Esophagus squamous epithelium (tissue), 5 donors: ENCODE measurements at places on chromosomes 3 and 15. TPM values are rescaled to one million over a fixed set of nuclear protein-coding genes. Genes with fewer than 3 reads are reported as not detected.

AQP9 gene
- total RNA-seq = 0.38 TPM

GOLGA8M gene
- total RNA-seq = not detected

DOCK3 gene
- 0.92 TPM for total RNA-seq

BFSP2 gene
- total RNA-seq = not detected

SHISA5 gene
- total RNA-seq = 99.0 TPM

DNA sequence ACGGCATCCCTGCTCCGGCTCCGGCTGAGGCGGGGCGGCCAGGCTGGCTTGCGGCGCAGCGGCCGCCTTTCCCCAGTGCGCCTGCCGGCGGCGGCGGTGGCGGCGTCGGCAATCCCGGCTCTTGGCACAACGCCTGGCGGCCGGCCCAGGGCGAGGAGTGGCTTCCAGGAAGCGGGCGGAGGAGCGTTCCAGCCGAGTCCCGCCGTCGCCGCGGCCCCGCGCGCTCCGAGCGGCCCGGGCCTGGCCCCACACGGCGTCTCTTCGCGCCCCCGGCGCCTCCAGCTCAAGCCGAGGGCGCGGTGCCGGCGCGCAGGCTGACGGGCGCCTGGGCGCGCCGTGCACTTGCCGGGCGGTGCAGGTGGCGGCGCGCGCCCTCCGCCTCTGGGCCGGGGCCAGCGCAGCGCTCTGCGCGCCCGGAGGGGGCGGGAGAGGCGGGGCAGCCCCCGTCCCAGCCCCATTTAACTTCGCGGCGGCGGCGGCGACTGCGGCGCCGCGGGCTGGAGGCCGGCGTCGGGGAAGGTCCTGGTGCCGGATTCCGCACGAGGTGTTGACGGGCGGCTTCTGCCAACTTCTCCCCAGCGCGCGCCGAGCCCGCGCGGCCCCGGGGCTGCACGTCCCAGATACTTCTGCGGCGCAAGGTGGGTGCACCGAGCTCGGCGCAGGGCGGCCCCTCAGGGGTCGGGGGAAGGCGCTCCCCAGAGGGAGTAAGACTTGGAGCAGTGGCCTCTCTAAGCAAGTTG lies at the start of gene ADAMTSL3:
ADAMTSL3 (plus strand) TSS at position 485 of the 740 bp plus-strand sequence. CDS start 1,639 bp downstream, outside the sequence.
- no peak for DNase-seq
- no peaks in the 10 kb centered on the region for H3K36me3 ChIP-seq

- no peaks in the 10 kb centered on the region for H3K36me3 ChIP-seq
- no peak for DNase-seq
- H3K27ac ChIP-seq = no peak overlapping the region
- H3K27me3 ChIP-seq = no peaks in the 10 kb centered on the region
- no peaks in the 10 kb centered on the region for H3K4me1 ChIP-seq
These were observed 378.4 kb upstream of the AGTR1 start for GRCh38 chr3:148319161-148319915.

DNA sequence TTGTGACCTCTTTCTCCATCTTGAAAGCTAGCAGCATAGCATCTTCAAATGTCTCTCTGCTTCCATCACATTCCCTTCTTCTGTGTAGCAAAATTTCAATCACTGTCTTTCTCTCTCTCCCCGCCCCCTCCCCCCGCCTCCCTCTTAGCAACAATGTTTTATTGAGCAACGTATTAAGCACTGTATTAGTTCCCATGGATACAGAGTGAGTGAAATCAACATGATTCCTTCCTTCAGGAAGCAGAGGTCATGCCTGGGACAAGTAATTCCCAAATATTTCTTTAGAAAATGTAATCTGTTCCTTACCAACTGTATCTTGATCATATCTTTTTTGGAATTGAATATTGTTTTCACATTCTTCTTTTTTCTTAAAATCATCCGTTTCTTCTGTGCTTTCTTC lies 373.7 kb upstream of the NECTIN3 start:
- no peak overlapping the region for H3K27ac ChIP-seq
- H3K4me3 ChIP-seq = no peak overlapping the region
- H3K27me3 ChIP-seq = no peaks in the 10 kb centered on the region
- no peaks in the 10 kb centered on the region for H3K36me3 ChIP-seq
- H3K4me1 ChIP-seq = no peaks in the 10 kb centered on the region

DNA sequence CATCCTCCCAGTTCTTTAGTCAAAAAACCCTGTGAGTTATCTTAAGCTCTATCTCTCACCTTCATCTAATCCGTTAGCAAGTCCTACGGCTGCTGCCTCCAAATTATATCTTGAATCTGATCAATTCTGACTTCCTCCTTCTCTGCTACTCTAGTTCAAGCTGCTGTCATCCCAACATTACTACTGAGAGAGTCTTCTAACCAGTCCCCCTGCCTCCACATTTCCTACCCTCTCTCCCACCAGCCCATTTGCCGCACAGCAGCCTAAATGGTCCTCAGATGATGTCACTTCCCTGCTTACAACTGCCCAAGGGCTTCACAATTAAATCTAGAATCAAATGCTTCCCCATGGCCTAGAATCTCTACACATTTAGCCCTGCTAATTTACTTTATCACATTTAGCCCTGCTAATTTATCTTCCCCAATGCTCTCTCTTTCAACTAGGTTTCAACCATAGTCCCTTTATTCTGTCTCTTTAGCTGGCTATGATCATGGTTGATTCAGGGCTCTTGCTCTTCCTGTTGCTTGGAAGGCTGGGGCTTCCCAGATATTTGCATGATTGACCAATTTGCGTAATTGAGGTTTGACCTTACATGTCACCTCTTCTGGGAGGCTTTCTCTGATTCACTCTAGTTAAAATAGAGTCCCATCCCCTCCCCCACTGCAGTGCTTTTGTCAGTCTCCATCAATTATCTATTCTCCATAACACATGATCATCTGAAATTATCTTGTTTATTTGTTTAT lies 11.0 kb upstream of the ARL14 start:
- H3K4me1 ChIP-seq = no peaks in the 10 kb centered on the region
- no peaks in the 10 kb centered on the region for H3K36me3 ChIP-seq
- no peaks in the 10 kb centered on the region for H3K27me3 ChIP-seq

- no peaks in the 10 kb centered on the region for H3K27me3 ChIP-seq
- no peaks in the 10 kb centered on the region for H3K4me1 ChIP-seq
- no peak overlapping the region for H3K4me3 ChIP-seq
- H3K36me3 ChIP-seq = no peaks in the 10 kb centered on the region
These were observed 55.2 kb downstream of the KCNAB1 start for GRCh38 chr3:156175570-156175969.

DNA sequence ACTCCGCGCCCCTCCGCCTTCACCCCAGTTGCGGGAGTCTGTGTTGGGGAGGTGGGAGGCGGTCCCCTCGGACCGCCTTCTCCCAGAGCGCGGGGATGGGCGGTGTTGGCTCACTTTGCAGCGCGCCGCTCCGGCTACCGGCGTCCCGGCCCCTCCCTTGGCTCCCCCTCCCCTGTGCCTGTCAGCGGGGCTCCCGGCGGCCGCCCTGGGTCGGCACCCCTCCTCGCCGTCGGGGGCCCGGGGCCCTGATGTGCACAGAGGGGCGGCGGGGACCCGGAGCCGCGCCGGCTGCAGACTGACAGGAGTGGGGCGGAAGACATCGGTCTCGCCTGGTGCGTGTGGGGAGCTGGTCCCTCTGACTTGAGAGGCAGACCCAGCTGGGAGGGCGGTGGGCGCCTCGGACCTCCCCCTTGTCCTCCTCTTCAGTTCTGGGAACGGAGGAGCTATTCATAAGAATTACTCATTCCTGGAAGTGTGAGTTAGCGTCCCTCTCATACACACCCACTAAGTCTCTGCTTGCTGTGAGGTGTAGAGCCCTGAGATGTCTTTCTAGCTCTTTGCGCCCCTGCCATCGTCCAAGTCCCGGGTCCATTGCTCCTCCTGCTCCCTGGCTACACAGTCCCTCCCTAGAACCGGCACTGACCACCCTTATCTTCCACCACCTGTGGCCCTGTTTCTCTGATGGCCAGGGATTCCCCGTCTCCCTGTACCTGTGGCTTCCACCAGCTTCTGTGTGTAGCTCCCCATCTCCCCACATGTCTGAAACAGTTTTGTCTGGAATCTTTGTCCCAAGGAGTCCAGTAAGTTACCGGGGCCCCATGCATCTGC lies 42.3 kb upstream of the ROPN1 start:
- H3K4me1 ChIP-seq = peaks cover 25% of the 10 kb centered on the region
- peak overlapping the region; percentile 90 for H3K27ac ChIP-seq
- DNase-seq = no peak
- H3K36me3 ChIP-seq = no peaks in the 10 kb centered on the region
